Hematopoietic multipotent progenitor cell treated with erythropoietin and hydrocortisone succinate and interleukin-3 and kit ligand, for 15 days (in vitro differentiated cells): ENCODE measurements at places on chromosomes 12 and 14.

DNA sequence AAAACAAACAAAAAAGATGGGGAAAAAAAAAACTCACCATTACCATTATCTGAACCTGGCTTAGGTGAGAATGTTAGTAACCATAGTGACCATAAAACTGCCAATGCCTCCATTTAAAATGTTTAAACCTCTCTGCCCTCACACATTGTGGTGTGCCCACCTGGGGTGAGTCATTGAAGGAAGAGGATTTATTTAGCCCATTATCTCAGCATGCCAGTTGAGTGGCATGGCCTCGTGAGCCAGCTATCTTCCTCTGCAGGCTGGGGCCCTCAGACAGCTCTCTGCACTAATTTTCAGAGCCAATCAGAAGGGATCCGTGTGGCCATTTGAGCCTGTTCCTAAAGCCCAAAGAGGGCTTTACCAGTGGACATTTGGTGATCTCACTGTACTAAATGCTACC, 81.8 kb upstream of the CCDC198 start:
- no peak for DNase-seq

GRCh38 chr12:74890237-74890599, 319.4 kb downstream of the KCNC2 start:
- DNase-seq: no peak

DNA sequence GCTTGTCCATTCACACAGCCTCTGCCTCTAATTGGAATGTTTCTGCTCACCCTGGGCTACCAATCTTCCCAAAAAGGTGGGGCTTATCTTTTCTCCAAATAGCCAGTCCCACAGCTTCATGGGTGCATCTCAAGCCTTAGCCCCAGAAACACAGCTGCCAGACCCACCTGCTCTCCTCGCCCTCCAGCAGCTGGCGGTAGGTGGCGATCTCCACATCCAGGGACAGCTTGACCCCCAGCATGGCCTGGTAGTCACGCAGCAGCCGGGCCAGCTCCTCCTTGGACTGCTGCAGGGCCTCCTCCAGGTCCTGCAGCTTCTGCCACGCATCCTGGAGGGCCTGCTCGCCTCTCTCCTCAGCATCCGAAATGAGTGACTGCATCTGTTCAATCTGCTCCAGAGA, 11.1 kb downstream of the KRT77 start:
- no peak for DNase-seq

DNA sequence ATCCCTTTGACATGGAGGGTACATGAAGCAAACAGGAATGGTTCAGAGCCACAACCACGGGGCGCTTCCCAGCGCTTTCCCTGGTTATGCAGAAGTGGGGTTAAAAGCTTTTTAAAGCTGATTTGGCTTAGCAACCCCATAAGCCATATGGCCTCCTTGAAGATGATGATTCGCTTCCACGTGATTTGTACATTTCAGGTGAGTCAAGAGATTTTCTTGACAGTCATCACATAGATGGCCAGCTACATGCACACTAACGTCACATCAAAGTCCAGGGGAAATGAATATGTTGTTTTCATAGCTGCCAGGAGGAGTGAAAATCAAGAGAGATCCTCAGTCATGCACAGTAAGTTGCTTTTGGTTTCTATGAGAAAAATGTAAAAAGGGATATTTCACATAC, 309.7 kb downstream of the TMEM132D start:
- DNase-seq: no peak
